ENCODE measurements at places on chromosomes 11 and 22. TPM values are rescaled to one million over a fixed set of nuclear protein-coding genes. Genes with fewer than 3 reads are reported as not detected.

Gene FGF4
- not detected for total RNA-seq

GRCh38 chr11:13324709-13325108 lies 47.1 kb downstream of the BMAL1 start:
- no peak for DNase-seq

DNA sequence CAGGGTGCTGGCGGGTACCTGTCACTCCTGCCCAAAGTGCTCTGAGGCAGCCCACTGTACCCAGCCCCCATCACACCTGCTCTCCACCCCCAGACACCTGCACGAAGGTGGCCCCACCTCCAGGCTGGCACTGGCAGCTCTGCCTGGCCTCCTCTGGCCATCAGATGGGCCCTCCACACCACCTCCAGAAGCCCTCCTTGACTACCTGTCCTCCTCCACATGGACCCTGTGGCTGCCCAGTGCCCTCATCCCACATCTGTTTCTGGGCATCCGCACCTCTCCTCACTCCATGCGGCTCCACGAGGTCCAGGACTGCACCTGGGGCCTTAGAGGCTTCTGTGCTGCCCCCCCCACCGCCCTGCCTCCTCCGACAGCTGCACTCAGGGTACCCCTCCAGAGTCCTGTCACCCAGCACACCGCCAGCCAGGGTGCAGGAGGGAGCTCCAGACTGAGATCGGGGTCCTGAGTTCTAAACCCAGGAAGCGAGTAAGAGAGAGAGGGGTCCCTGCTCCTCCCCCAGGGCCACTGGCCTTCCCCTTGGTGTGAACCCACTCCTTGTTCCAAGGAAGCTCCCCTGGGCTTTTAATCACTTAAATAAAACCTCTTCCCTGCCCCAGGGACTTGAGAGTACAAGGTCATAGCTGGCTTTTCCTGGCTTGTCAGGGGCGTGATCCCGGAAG lies 1.7 kb downstream of the CTSD start:
- DNase-seq, result no peak

GRCh38 chr22:47678048-47678447 lies 915.6 kb downstream of the TBC1D22A start:
- no peak for DNase-seq

GRCh38 chr22:38709306-38709705 lies 3.6 kb downstream of the GTPBP1 start:
- no peak for DNase-seq

DNA sequence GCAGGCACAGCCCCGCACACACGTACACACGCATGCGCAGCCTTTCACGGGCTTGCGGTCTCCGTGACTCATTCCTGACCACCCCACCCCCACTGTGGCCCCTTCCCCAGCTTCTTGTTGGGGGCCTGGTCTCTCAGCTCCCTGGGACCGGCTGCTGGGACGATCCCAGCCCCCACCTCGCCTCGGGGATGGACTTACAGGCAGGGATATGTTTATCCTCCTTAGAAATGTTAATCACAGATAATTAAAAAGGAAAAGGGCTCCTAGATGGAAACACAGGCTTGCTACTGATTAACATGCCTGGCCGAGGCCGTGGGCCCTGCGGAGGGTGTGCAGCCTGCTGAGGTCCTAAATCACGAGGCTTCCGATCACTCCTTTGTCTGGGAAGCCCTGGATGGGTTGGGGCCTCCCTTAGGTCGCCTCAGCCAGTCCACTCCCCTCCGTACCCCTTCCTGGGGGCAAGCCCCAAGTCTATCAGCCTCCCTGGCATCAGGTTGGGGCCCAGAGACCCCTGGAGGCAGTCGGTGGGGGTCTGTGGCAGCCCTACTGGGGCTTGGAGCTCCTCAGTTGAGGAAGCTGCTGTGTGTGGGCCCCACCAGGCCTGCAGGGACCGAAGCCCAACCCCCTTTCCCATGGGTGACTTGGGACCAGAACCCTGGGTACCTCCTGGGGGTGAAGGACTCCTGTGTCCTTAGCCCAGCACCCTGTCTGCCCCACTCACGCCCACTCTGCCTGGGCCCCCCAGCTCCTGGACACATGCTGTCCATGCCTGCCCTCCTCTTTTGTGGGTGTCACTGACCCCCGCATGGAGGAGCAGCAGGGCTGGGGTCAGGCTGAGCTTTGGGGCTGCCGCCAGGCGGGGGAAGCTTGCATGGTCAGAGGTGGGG lies 20.6 kb downstream of the TSPAN4 start:
- DNase-seq, result no peak

Gene PRAME
- not detected for total RNA-seq

DNA sequence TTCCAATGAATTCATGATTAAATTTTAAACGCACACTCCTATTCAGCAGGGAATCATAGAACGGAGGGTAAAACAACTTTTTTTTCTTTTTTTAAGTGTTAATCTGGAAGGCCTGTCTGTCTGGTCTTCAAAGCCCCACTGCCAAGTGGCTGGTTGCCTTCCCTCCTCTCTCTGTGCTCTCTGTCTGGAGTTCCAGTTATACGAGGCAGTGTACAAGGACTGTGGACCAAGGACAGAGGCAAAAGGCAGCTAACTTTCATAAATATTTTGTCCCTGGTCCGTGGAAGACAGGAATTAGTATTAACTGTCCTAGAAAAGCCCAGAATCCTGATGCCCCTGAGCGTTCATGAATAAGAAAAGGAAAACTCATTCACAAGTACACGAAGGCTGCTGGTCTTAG lies 164.0 kb upstream of the E2F8 start:
- DNase-seq, result no peak

GRCh38 chr11:79699246-79699645 lies 258.4 kb upstream of the TENM4 start:
- no peak for DNase-seq

Gene SCN4B
- 0.08 TPM for total RNA-seq

DNA sequence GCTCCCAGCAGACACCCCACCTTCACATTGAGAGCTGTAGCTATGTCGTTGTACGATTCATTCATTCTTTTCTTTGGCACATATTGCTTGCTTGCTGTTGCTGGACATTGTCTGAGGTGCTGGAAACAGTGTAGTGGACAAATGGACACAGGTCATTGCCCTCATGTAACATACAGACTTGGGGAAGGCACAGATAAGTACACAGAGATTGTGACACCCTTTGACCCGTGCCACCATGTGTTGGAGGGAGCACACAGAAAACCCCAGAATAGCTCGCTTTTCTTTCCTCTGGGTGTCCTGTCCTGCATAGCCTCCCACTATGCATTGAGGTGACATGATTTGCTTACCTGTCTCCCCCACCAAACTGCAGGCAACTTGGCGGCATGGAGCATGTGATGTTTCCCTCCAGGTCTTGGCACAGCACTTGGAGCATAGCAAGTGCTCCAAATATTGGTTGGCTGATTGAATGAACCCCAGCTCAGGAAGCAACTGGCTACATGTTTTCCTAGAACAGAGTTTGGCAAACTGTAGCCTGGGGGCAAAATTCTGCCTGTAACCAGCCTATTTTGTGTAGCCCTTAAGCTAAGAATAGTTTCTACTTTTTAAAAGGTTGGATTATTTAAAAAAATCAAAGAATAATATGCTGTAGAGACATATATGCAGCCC lies 30.9 kb upstream of the NECTIN1 start:
- DNase-seq, result no peak

Gene ENTHD1
- total RNA-seq, result not detected

DNA sequence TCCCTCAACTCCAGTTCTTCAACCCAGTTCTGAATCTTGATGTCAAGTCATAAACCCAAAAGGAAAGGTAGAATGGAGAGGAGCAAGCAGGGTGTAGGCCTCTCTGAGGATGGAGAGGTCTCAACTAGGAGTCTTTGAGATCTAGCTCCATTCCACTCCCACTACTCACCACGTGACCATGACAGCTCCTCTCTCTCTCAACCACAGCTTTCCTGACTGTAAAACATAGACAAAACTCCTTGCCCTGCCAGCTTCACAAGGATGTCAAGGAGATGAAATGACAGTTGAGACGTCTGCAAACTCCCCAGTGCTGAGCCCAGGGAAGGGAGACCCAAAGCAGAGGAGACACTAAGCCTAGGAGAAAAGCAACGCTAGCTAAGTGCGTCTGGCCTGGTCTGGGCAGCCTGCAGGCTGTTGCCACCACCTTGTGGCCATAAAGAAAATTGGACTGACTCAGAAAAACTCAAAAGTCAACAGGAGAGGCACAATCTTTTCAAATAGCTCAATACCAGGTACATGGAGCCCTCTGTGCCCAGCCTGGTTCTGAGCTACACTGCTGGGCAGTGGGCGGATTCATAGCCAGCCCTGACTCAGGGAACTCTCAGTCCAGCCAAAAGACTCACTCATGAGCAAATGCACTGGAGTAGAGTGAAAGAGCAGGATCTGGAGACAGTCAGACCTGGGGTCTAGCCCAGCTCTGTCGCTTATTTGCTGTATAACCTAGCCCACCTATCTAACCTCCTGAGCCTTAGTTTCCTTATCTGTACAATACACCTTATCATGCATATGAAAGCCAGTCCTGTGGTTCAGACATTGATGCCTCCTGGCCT lies 3.4 kb downstream of the CLPB start:
- peak; percentile 41 for DNase-seq

GRCh38 chr22:24420072-24420976 lies 7.1 kb upstream of the ADORA2A start:
- DNase-seq, result no peak

GRCh38 chr11:763549-764321 lies 13.6 kb downstream of the GATD1 start:
- DNase-seq, result no peak

DNA sequence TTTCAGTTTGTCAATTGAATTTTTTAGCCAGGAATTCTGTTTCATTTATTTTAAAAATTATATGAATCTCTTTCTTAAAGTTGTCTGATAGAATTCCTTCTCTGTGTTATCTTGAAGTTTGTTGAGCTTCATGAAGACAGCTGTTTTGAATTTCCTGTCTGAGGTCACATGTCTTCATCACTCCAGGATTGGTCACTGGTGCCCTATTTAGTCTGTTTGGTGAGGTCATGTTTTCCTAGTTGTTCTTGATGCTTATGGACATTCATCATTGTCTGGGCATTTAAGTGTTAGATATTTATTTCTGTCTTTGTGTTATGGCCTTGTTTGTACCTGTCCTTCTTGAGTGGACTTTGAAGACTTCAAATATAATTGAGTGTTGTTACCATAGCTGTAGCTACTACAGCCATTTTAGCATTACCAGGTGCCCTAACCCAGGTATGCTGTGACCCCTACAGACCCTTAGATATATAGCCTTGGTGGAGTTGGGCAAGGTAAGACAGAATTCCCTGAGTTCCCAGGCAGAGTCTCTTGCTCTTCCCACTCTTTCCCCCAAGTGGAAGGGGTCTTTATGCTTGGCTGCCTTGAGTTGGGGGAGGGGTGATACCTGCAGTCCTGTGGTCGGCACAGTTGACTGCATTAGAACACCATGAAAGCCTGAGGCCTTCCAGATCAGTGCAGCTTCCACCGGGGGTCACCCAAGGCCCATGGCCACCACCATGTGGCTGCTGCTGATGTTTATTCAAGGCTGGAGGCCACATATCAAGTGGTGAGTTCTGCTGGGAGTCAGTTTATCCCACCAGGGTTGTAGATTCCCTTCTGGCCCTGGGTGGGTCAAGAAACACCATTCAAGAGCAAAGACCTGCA lies 229.6 kb downstream of the DYNC2H1 start:
- DNase-seq, result peak; percentile 58

Gene PTPRJ
- 18.9 TPM for total RNA-seq

- DNase-seq, result no peak
These were observed 2.4 kb downstream of the ZC3H12C start for GRCh38 chr11:110095554-110095953.

Gene GGT1
- total RNA-seq, result 1.1 TPM

Gene APOL2
- total RNA-seq, result 39.2 TPM

DNA sequence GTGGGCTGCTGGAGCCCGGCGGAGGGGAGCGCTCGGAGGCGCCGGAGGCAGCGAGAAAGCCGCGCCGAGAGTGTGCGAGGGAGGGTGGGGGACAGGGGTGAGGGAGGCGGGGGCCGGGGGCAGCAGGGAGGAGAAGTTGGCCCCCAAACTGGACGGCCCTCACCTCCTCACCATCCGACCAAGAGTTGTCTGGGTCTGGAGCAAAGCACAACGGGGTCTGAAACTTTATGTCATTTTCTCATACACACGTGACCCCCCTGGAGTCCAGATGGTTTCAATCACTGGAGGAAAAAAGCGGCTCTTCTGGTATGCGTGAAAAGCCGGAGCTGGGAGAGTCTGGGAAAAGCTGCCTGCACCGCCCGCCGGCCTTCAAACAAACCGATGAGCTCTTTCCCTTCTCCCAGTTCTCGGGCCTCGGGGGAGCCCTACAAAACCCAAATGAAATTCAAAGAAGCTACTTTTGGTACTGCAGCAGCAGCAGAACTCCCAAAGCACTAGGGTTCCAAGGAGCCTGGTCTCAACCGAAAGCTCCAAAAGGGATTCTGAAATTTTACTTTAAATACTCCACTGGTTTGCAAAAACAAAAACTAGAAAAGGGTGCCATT lies 39.7 kb upstream of the AKIP1 start:
- DNase-seq, result peak; percentile 90

Gene ART5
- total RNA-seq, result not detected

Gene MPEG1
- total RNA-seq, result not detected

- no peak for DNase-seq
These were observed 17.8 kb upstream of the KCNJ11 start for GRCh38 chr11:17406082-17406817.

DNA sequence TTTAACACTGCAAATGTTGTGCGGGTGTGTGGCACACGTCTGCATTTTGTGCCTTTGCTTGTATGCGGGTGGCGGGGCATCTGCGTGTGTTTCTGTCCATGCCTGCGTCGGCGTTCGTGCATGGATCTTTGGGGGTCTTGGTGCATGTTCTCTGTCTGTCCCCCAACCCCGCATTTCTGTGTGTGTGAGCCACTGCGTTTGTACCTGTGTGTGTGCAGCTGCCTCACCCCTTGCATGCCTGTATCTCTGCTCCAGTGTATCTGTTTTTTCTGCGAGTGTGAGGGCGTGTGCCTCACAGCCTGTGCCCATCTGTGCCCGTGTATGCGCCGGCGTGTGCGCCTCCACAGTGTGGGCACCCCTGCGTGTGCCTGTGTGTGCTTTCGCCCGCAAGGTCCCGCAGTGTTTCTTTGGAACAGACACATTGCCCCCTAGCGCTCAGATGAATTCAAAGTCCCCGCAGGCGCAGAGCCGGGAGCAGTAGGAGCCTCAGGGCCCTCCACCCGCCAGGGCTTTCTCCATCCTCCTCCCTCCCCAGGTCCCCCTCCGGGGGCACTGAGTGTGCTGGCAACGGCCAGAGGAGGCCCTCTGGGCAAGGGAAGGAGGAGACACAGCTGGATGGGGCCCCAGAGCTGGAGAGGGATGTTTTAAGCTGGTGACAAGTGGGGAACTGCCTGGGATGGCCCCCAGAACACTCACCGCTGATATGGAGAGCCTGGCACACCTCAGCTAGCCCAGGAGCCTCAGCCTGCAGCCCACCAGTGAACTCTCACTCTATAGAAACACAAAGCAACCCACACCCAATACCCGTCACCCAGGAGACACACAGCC lies 3.1 kb upstream of the MN1 start:
- DNase-seq, result peak; percentile 46

DNA sequence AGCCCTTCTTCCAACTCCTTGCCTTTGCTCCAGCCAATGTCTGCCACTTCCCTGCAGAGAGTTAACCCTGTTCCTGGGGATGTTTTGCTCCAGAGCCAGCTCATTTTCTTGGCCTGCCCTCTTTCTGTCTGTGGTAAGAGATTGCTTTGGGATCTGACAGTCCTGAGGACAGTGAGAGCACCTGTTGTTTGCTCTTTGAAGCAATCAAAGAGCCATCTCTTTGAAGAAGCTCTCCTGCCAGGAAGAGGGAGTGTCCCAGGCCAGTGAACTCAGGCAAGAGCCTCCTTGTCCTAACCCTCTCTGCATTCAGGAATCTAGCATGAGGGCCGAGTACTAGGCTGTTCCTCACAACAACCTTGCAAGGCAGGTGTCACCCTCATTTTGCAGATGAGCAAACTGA lies 42.2 kb downstream of the TRAF6 start:
- no peak for DNase-seq
